ENCODE measurements at places on chromosomes 1 and 21.

- DNase-seq = no peak
Measured at GRCh38 chr1:3536420-3537195, 74.7 kb downstream of the MEGF6 start.

GRCh38 chr1:174358786-174359453, 88.8 kb upstream of the GPR52 start:
- DNase-seq = no peak

- no peak for DNase-seq
Measured at GRCh38 chr1:46302641-46303037, 777 bp downstream of the LRRC41 start.

DNA sequence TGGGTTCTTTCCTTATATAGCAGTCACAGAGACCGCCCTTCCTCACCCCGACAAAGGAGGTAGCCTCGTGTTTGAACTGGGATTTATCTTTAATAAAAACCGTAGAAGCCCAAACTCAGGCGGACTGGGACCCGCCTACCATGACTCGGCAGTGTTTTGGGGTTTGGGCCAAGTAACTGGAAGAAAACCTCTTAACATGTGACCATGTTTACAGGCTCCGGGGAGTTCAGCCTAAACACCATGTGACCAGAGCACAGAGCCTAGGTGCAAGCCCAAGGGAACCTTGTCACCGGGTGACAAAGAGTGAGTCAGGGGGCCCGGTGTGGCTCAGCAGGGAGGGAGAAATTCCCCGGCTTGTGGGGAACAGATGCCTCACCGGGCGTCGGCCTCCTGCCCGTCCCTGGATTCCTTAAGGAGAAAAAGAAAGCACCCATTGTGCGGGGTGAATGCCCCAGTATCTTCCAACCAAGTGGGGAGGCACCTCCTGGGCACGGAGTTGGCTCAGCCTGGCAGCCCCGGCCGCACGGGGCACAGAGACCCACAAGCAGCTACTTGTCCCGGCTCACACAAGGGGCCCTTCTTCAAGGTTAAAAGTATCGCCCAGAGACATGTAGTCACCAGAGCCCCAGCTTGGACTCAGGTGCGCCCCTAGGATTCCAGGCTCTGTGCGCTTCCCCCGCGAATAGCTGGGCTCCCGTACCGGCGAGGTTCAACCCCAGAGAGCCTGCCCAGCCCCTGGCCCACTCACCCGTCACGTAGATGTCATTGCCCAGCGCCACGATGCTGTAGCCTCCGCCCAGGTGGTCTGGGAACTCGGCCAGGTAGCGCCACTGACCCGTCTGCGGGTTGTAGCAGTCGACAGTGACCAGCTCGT, 1.4 kb downstream of the KLHL21 start:
- DNase-seq = peak; percentile 87

GRCh38 chr1:163174524-163175437, 27.9 kb downstream of the RGS5 start:
- DNase-seq = peak; percentile 41

DNA sequence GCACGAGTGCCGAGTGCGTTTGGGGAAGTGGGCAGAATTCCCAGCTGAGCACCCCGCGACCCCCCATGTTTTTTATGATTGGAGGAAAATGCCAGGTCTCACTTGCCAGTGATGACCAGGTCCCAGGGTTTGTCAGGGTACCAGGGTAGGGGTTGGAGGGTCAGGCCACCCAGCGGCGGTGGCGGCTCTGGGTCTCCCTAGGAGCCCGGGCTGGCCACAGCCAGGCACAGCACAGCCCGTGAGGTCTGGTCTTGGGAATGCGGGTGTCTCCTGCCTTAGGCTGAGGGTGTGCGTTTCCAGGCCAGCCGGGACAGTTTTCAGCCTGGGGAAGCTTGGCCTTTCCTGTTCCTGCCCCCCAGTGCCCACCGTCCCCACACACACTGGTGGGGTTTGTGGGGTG, 22.7 kb downstream of the PRKCZ start:
- no peak for DNase-seq

GRCh38 chr1:221711063-221711577, 30.8 kb downstream of the DUSP10 start:
- no peak for DNase-seq

Measured in activated CD4-positive, alpha-beta T cell treated with anti-CD3 and anti-CD28 coated beads, Interleukin-2, amount 50 U/mL, for 16 hours (primary cell).